Stimulated activated CD4-positive, alpha-beta T cell treated with anti-CD3 and anti-CD28 coated beads, Interleukin-4, amount 100 ng/mL, for 1 hour (primary cell): ENCODE measurements at places on chromosomes 5 and 9.
A peak's percentile ranks its signal among the peaks of the same experiment; 100 is the strongest.

- no peak for DNase-seq
Measured at GRCh38 chr5:90056911-90057705, 352.4 kb downstream of the CETN3 start.

DNA sequence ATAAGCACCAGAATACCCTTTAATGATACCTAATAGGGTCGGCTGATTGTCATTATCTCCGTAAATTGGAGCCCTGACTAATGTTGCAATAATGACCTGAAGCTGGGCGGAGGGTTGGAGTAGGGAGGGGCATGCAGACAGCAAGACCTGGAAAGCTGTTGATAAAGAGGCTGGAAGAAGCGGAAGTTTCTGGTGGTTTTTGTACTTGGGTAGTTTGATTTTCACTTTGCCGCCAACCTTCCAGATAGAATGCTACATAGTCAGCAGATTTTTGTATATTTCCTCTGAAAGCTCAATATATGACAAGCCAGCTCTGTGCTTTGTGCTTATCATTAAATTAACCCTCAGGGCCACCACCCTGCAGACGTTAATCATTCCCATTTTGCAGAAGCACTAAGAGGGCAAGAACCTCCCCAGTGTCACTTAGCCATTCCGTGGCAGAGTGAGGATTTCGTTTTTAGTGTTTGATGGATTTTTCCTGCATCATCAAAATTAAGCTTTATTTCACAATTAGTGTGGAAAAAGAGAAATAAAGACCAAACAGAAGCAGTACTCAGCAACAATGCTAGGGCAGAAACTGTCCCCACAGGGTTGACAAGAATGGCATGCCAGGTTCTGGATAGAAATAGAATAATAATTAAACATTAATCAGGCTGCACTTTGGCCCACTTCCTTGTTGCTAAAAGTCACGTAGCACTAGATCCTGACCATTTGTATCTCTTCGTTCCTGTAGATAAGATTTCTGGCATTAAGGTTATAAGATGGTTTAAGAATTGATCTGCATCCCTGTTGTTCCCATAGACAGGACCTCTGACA, 34.7 kb downstream of the DIRAS2 start:
- DNase-seq: no peak

DNA sequence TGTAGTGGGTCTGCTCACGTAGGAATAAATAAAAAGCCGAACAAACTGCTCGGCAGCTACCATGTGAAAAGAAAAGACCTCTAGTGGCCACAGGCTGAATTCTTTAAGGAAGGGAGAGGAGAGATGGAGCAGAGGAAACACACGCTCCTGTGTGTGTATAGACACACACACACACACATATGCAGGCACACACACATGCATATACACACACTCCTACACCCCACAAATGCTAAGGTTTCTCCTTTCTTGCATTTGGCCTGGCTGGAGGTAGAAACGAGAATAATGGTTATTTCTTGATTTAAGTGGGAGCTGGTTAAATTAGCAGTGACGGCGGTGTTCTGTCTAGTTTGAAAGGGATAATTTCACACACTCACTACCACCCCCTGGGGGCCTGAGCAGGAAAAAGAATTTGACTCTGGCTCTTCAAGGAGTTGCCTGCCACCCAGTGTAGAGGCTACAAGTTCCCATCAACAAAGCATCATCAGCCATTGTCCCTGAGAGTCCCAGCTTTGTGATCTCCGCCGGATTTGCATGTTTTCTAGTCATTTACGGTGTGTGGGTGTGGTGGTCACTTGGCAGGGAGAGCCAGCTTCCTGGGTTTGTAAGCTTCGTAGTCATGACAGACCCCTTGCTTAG, at the start of gene INSYN2B:
TSS of gene INSYN2B (minus strand) at position 78 of the 636 bp plus-strand sequence. CDS start 96,597 bp downstream, outside the sequence.
- DNase-seq: peak; percentile 10

GRCh38 chr5:14184725-14185124, 41.6 kb downstream of the TRIO start:
- DNase-seq: no peak

- no peak for DNase-seq
Measured at GRCh38 chr9:125691869-125692268, 15.1 kb downstream of the MAPKAP1 start.

DNA sequence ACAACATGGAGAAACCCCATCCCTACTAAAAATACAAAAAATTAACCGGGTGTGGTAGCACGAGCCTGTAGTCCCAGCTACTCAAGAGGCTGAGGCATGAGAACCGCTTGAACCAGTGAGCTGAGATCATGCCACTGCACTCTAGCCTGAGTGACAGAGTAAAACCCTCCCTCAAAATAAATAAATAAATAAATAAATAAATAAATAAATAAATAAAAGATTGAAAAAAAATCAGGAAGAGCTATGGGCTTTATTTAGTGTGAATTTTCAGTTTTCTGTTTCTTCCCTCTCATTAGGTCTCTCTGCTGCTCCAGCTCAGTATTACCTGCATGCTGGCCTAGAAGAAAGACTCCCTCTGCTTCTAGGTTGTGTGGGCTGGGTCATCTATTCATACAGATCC, 47.8 kb upstream of the TRMT10B start:
- DNase-seq: no peak

DNA sequence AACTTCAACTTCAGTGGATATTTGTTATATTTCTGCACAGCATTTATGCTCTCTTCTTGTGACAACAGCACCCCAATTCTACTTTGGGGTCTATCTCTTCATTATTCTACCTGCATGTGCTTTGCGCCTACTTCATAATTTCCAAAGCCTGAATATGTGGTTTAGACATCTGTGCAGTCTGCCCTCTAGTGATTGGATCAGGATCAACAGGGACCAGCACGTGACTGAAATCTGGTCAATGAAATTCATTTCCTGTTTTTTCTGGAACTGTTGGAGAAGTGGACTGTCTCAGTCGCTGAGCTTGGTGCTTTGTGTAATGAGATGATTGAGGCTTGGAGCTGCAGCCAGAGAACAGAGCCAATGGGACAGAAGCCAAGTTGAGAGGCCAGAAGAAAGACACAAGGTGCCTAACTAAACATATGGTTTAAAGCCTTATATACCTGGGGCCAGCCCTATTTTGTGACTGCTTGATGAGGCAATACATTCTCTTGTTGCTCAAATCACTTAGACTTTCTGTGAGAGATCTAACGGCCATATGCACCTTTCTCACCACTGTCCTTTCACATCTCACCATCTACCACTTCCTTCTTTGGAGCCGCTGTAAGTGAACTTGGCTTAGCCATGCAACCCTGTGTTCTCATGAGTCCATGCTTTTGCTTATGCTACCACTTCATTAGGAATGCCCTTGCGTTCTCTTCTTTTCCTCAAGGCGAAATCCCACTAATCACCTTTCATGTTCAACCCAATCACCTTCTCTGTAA, 68.8 kb upstream of the PPP2R2B start:
- no peak for DNase-seq
